NCI-H82 (cell line): ENCODE measurements at places on chromosomes 12 and 14.

- no peak for DNase-seq
These were observed at the start of gene RAB35 for GRCh38 chr12:120116441-120116791. TSS of gene RAB35 (minus strand) at chr12:120116753. CDS start at chr12:120116650, 103 bp downstream.

- DNase-seq, result no peak
These were observed 244.2 kb upstream of the CCDC196 start for GRCh38 chr14:66242001-66242400.

GRCh38 chr12:74780182-74780849, 242.7 kb downstream of the ATXN7L3B start:
- peak; percentile 49 for DNase-seq

GRCh38 chr14:64705381-64706118, 1.3 kb downstream of the PLEKHG3 start:
- DNase-seq, result peak; percentile 39

GRCh38 chr12:9346866-9347327, 138.7 kb upstream of the PZP start:
- DNase-seq, result no peak

GRCh38 chr12:122870867-122871664, 24.9 kb downstream of the VPS37B start:
- no peak for DNase-seq

GRCh38 chr12:98738002-98738401, 92.9 kb downstream of the APAF1 start:
- no peak for DNase-seq

DNA sequence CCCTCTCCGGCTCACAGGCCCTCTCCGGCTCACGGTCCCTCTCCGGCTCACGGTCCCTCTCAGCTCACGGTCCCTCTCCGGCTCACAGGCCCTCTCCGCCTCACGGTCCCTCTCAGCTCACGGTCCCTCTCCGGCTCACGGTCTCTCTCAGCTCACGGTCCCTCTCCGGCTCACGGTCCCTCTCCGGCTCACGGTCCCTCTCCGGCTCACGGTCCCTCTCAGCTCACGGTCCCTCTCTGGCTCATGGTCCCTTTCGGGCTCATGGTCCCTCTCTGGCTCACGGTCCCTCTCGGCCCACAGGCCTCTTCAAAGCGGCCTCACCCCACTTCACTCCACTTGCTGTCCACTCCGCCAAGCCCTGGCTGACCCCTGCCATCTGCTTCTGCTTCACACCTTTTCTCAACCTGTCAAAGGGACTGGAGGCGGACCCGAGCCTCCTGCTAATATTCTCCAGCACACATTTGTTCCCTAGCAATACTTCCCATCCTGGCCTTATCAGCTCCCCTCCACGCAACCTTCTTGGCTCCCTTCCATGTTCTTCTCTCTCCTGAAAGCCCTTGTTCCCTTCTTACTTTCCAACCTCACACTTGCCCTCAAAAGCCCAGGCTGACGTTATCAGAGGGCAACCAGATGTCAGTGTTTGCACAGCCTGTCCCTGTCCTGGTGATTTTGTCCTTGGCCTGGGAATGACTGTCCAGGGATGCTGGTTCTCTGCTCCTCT, 176.7 kb downstream of the CALM1 start:
- no peak for DNase-seq

DNA sequence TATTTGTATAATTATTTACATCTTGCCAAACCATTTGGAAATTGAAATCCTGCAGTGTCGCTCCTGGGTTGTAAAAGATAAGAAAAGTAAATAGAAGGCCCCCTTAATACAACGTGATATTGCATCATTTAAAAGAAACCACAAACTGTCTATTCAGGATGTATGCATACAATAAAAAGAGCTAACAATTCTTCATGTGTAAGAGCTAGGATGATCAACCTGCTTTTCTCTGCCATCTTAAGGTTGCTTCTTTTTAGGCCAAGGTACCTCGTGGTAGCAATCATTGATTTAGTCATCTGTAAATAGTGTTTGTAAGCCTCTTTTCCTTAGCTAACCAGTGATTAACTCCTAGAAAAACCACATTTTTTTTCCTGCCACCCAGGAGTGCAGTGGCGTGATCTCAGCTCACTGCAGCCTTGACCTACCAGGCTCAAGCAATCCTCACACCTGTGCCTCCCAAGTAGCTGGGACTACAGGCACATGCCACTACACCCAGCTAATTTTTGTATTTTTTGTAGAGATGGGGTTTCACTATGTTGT, 3.3 kb upstream of the USP44 start:
- no peak for DNase-seq

- DNase-seq, result no peak
These were observed 56.5 kb downstream of the DAD1 start for GRCh38 chr14:22532345-22533056.

GRCh38 chr12:46674800-46675199, 151.0 kb downstream of the SLC38A4 start:
- DNase-seq, result no peak

DNA sequence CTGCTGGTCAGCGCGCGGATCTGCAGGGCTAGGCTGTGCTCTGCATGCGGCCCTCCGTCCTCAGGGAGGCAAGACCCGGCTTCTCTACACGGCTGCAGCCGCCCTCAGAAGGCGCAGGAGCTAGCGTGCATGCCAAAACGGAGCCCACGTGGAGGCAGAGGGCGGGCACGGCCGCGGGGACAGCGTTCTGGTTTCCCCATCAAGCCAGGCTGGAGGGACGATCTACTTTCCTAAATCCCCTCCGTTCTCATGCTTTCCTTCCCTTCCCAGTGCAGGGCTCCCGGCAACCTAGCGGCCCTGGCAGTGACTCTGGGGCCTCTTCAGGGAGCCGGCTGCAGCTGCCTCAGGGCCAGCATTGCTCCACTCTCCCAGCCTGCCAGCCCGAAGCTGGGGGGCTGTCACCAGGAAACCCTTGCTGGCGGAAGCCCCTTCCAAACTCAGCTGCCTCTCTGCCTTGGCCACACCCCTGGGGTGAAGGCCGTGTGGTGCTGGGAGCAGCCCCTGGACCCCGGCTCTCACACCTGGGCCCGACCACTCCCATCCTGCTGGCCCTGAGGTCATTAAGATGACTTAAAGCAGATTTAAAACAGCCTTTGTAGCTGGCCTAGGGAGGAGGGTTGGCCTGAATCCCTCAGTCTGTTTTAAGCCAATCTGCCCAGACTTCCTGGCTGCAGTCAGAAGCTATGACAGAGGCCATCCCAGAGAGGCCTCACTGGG, 9.2 kb upstream of the GOLGA3 start:
- peak; percentile 65 for DNase-seq

GRCh38 chr12:103778781-103779180, 62.3 kb downstream of the NT5DC3 start:
- no peak for DNase-seq

DNA sequence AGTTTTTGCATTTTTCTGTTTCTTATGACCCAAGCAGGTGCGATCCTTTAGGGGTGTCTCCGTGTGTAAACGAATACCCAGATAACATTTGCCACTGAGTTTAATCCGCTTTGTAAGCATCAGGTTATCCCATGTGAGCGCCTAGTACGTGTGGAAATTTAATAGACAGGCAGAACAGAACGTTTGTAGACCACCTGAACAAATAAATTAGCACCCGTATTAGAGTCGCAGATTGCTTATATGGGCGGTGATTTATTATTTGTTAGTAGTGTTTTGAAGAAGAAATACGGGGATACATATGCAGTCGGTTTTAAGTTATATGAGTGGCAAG, 325 bp downstream of the C12orf60 start:
- peak; percentile 90 for DNase-seq

DNA sequence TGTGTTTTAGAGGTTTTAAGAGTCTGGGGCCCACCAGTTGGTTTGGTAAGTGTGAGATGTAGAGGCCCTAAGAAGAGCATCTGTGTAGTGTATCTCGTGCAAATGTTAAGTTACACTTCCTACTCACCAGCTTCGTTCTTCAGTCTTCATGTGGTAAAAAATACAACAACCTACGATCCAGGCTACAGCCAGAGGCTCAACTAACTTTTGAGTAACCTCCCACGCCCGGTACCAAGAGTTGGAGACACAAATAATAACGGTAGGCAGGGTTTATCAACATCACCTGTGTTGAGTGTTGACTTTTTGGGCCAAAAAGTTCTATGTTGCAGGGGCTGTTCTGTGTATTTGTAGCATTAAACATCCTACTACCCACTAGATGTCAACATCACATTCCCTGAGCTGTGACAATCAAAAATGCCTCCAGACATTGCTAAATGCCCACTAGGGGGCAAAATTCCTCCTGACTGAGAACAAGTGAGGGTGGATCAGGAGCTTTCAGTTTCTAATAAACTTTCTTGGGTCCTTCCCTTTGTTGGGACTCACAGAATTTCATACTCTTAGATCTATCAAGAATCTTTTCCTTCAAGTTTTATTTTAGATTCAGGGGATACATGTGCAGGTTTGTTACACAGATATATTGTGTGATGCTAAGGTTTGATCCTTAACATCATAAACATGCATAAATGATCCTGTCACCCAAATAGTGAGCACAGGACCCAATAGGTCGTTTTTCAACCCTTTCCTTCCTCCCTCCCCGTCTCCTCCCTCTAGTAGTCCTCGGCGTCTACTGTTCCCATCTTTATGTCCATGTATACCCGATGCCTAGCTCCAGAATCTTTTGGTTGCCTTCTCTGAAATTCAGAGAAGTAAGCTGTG, 94.7 kb downstream of the SLC2A13 start:
- DNase-seq, result peak; percentile 80

DNA sequence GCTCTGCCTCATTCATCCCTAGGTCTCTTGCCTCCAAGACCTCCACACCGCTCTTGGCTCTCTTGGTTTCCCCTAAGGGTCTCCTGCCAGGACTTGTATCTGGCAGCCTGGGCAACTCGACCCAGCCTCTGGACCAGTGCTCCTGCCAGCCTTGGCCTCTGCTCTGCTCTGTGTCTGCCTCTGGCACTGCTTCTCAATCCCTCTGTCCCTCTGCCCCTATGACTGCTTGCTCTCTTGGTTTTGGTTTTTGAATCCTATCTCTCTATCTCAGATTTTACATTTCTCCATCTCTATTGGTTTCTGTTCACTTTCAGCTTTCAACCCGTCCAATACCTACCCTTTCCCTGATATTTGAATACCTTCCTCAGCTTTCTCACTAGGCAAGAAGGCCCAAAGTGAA, 6.3 kb downstream of the ITGA5 start:
- no peak for DNase-seq

DNA sequence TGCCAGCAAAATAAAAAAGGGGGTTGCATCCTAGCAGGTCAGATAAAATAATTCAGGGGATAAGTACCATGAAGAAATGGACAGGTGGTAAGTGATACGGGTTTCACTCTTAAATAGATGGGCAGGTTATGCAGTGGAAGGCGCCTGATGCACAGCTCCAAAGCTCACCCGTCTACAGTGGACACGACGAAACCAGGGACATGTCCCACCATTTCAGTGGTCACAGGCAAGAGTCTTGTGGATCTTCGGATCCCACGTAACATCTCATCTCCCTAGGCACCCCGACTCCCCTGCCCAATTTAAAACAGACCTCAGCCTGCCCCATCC, 60.5 kb downstream of the DDX51 start:
- DNase-seq, result no peak
